ENCODE measurements at places on chromosomes 1 and 21.
A peak's percentile ranks its signal among the peaks of the same experiment; 100 is the strongest.

GRCh38 chr1:232591344-232591743, 38.6 kb downstream of the SIPA1L2 start:
- DNase-seq = no peak

GRCh38 chr21:34815831-34816705, 147.3 kb downstream of the CLIC6 start:
- DNase-seq = no peak

DNA sequence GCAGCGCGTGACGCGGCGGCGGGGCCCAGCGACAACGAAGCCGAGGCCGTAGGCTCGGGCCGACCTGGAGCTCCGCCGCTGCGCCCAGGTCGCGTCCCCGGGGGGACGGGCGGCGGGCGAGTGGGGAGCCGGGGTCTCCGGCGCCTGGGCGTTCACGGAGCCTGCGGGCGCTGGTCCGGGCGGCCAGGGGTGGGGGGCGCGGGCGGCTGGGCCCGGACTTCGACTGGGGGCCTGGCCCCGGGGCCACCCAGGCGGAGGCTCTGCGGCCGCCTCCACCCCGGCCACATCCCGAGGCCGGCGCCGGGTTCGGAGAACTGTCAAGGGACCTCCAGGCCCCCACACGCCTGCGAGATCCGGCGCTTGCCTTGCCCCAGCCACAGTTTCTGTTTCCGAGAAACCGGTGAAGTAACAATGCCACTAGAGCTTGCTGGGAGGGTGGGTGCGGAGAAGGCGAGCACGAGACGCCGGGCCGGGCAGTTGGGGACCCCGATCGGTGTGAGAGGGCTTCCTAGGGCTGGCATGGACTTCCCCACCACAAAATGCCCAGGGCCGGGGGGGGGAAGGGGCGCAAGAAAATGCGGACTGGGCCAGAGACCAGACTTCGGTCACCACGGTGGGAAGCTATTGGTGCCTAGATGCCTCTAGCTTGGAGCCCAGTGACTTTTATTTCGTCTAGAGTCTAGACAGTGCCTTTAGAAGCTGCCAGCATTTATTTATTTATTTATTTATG, 501 bp downstream of the FBXO6 start:
- peak; percentile 40 for DNase-seq

GRCh38 chr1:97204468-97204867, 482.9 kb downstream of the PTBP2 start:
- DNase-seq = no peak

DNA sequence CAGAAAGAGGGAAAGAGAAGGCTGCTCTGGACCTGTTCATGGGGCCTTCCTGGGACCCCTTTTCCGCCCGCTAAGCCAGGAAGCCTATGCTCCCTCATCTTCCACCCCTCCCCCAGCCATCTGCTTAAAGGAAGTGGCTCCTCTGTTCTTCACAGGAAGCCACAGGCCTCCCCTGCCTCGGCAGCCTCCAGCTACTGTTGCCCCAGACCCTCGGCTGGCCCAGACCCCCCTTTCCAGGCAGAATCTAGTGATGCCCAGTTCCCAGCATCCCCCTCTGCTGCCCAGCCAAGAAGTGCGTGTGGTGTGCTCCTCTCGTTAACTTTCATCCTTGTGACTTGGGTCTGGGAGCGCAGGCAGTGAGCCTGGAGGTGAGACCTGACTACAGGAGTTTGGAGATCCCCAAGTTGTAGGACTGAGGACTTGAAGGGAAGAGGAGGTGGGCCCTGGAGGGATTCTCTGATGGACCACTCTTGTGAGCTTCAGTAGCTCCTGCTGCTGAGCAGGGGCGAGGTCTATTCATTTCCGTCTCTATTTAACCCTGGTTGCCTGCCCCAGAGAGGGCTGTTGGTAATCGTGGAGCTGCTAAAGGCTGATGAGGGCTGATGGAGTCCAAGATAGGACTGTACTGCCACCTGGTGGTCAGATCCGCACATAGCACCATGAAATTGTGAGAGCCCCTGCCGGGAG, 9.1 kb downstream of the IFI6 start:
- DNase-seq = peak; percentile 93

DNA sequence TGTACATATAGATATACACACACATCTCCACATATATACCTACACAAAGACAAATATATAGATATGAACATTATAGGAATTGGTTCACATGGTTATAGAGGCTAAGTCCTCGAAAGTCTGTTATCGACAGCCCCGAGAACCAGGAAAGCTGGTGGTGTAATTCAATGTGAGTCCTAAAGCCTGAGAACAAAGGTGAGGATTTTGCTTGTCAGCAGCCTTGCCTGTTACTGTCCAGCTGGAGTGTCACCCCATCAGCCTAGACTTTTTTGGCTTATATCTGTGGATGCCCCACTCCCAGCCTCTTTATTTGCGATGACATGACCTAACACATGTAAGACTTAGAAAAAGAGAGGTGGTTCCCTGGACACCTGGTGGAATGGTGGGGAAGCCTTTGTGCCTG, 97.0 kb downstream of the GIPC2 start:
- DNase-seq = no peak

Measured in stimulated activated CD8-positive, alpha-beta memory T cell treated with anti-CD3 and anti-CD28 coated beads, Interleukin-7, amount 100 ng/mL, for 1 hour (primary cell).